NCI-H2081 treated with DMSO at 0.1 percent for 48 hours (cell line): ENCODE measurements at places on chromosomes 5 and 9.

GRCh38 chr5:42531611-42532010 lies 108.4 kb downstream of the GHR start:
- DNase-seq, result no peak

- no peak for DNase-seq
Measured at GRCh38 chr5:151315998-151316597, 12.5 kb upstream of the SLC36A3 start.

DNA sequence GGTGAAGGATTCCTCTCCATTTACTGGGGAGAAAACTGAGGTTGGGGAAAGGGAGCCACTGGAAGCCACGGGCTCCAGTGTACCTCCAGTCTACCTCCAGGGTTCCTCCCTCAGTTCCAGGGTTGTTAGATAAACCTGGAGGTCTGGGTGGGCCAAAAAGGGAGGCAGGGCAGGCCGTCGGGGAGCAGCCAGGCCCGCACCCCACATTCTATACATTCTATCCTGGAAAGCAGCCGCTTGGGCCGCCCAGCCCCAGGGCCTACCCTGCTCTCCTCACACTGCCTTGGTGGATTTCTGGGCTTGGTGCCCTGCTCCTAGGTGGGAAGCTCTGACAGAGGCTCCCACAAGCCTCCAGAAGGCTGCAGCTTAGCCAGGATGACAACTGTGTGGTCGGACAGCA lies 18.1 kb upstream of the SUSD3 start:
- DNase-seq, result no peak

GRCh38 chr9:120934281-120934680 lies 7.7 kb upstream of the TRAF1 start:
- no peak for DNase-seq

GRCh38 chr9:97852001-97852398 lies 1.0 kb upstream of the FOXE1 start:
- DNase-seq, result no peak

DNA sequence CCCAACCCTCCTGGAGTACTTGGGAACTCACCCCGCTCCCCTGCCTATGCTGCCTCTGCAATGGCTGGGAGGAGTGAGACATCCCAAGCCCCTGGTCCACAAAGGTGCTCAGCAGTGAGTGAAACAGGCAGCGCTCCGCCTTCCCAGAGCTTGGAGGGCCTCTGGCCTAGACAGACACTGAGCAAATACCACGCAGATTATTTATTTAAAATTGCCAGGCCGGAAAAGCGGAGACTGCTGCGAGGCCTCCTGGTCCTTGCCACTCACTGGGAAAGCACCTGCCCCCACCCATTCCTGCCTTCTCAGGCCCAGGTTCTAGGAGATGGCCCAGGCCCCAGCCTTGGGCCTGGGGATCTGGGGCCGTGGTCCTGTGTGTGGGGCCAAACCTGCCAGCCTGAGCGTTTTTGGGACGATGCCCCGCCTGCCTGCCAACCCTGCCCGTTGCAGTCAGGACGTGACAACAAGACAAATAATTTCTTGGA lies 17.4 kb downstream of the FGF18 start:
- no peak for DNase-seq

DNA sequence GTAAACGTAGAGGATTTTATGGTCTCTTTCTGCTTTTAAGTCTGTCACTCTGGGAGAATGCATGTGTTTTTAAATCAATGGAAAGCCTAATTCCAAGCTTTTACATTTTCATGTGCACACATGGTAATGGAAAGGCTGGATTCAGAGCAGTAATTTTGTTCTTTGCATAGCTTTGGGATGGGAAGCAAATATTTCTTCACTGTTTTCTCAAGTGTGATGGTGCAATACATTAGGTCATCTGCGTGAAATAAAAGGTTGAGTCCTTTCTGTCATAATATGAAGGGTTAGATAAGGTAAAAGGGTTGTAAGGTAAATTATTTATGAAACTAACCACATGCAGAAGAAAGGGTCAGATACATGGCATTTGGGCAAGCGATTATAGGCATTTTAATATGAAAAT lies 88.2 kb upstream of the NR3C1 start:
- DNase-seq, result no peak

DNA sequence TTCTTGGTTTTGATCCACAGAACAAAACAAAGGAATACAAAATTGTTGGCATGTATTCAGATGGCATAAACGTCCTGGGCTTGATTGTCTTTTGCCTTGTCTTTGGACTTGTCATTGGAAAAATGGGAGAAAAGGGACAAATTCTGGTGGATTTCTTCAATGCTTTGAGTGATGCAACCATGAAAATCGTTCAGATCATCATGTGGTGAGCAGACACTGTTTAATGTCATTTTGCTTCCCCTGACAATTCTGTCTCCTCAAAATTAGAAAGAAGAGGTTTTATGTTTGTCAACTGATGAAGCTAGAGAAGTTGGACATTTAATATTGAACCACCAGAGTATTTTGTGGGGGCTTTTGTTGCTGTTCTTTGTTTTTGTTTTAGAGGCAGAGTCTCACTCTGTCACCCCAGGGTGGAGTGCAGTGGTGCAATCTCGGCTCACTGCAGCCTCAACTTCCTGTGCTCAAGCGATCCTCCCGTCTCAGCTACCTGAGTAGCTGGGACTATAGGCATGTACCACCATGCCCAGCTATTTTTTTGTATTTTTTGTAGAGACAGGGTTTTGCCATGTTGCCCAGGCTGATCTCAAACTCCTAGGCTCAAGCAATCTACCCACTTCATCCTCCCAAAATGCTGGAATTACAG lies 82.0 kb downstream of the SLC1A1 start:
- DNase-seq, result no peak

- DNase-seq, result no peak
Measured at GRCh38 chr9:129945314-129945713, 97.7 kb downstream of the FNBP1 start.
